ENCODE measurements at places on chromosomes 11 and 22.
A peak's percentile ranks its signal among the peaks of the same experiment; 100 is the strongest.

DNA sequence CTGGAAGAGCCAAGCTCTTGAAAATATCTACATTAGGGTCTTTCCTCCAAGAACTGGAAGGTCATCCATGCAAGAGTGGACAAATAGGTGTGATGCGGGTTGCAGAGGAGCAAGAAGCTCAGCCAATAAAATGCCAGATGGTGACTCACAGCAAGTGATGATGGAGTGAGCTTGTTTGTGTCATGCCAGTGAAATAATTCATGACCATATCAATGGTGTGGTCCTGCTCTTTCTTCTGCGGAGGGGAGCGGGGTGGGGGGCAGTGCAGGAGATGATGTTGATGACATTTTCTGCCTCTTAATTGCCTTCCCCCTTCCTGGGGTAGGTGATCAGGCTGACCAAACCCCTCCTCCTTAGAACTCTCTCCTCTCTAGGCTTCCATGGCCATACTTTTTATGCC, 118.5 kb upstream of the TIMP3 start:
- no peaks in the 10 kb centered on the region for H3K36me3 ChIP-seq
- no peak for DNase-seq
- no peak overlapping the region for H3K4me3 ChIP-seq
- H3K4me1 ChIP-seq: no peaks in the 10 kb centered on the region
- H3K27me3 ChIP-seq: peaks cover 34% of the 10 kb centered on the region

DNA sequence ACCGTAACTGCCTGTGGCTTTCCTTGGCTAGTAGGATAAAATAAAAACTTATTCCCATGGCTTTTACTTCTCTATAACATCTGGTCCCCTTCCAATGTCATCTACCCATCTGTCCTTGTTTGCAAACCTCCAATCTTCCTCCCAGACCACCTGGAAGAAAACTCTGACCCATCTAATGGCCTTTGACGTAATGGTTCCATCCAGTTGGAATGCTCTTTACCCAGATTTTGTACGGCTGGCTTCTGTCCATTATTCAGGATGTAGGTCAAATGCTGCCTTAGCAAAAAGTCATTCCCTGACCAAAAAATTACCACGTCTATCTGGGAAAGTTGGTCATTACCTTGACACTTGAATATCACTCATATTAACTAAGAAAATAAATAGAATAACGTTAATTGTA, 577.9 kb upstream of the ANO5 start:
- H3K27ac ChIP-seq: no peak overlapping the region
- no peak overlapping the region for H3K4me3 ChIP-seq
- H3K4me1 ChIP-seq: no peaks in the 10 kb centered on the region
- no peak for DNase-seq
- H3K27me3 ChIP-seq: no peaks in the 10 kb centered on the region

- no peaks in the 10 kb centered on the region for H3K36me3 ChIP-seq
- H3K27me3 ChIP-seq: no peaks in the 10 kb centered on the region
- peak overlapping the region; percentile 12 for H3K4me3 ChIP-seq
- peak; percentile 44 for DNase-seq
- no peak overlapping the region for H3K27ac ChIP-seq
Measured at GRCh38 chr22:22698263-22698750, 53.9 kb downstream of the GGTLC2 start.

DNA sequence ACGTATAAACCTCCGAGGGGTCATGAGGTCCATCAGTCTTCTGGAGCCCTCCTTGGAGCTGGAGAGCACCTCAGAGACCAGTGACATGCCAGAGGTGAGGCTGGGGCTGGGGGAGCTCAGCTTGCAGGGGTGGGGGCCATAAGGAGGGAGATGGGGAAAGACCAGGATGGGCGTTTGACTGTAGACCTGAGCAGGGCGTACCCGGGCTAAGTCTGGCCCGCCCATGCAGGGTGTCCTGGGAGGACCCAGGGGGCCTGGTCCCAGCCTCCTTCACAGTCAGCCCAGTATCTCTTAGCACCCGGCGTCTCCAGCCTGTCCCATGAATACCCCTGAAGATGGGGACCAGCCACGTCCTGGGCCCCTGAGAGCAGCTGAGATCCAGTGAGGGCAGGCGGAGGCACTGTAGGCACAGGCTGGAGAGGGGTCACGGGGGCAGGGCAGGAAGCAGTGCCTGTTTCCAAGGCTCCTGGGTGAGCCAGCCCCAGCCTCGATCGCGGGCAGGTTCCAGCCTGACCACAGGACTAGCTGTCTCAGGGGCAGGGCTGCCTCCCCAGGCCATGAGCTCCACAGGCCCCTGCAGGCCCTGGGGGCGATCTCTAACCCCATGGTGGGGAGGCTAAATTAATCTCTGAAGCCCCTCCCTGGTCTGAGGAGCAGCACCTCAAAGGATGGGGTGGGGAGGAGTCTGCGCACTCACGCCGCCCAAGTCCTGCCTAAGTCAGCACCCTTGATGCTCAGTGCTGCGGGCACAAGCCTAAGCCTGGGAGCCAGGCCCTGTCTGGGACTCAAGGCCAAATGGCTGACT, 7.1 kb downstream of the SSH3 start:
- H3K4me1 ChIP-seq: peaks cover 19% of the 10 kb centered on the region
- no peaks in the 10 kb centered on the region for H3K27me3 ChIP-seq
- H3K36me3 ChIP-seq: peaks cover 3% of the 10 kb centered on the region
- no peak overlapping the region for H3K4me3 ChIP-seq
- no peak overlapping the region for H3K27ac ChIP-seq
- no peak for DNase-seq

DNA sequence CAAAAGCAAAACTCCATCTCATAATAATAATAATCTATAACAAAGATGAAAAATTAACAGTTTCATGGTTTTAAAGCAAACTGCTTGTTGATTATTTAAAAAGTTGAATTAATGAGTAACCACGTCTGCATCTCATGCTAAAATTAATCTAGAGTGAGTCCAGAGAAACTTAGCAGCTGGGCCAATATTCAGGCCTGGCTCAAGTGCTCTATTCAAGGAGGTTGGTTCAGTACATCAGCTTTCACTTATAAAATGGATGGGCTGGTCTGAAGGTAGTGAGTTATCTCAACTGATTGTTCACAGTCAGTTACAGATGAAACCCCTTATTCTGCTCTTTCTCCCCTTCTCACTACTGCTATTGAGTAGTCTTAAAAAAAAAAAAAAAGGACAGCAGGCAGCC, 23.1 kb downstream of the VSTM5 start:
- no peak for DNase-seq
- no peaks in the 10 kb centered on the region for H3K36me3 ChIP-seq
- no peak overlapping the region for H3K27ac ChIP-seq

DNA sequence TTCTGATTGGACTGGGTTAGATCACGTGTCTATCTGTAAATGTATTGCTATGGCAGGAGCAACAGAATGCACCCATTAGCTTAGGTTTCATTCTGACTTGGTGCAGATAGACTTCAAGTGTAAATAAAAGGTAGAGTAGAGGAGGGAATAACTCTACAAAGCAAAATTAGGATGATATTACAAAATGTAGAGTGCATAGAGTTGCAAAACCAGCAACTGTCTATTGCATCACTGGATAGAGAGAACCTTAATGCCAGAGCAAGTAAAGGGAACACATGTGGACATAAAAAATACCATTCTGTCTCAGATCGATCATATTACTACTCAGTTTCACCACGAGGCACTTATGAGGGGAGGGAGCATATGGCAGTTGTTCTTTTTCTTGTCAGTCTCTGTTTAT, 22.0 kb upstream of the CAT start:
- peaks cover 12% of the 10 kb centered on the region for H3K36me3 ChIP-seq
- no peak for DNase-seq
- H3K27me3 ChIP-seq: peaks cover 16% of the 10 kb centered on the region
- H3K4me1 ChIP-seq: no peaks in the 10 kb centered on the region
- no peak overlapping the region for H3K27ac ChIP-seq

GRCh38 chr11:12687740-12688139, 13.5 kb downstream of the TEAD1 start:
- no peaks in the 10 kb centered on the region for H3K4me1 ChIP-seq
- H3K36me3 ChIP-seq: no peaks in the 10 kb centered on the region
- peaks cover 61% of the 10 kb centered on the region for H3K27me3 ChIP-seq

- H3K36me3 ChIP-seq: peaks cover 31% of the 10 kb centered on the region
- H3K4me1 ChIP-seq: peaks cover 14% of the 10 kb centered on the region
- no peaks in the 10 kb centered on the region for H3K27me3 ChIP-seq
- no peak overlapping the region for H3K27ac ChIP-seq
Measured at GRCh38 chr22:21683401-21683811, 17.6 kb downstream of the PPIL2 start.

- DNase-seq: no peak
- no peak overlapping the region for H3K4me3 ChIP-seq
- H3K27ac ChIP-seq: no peak overlapping the region
- H3K27me3 ChIP-seq: no peaks in the 10 kb centered on the region
Measured at GRCh38 chr11:111759778-111760407, 6.3 kb downstream of the PPP2R1B start.

DNA sequence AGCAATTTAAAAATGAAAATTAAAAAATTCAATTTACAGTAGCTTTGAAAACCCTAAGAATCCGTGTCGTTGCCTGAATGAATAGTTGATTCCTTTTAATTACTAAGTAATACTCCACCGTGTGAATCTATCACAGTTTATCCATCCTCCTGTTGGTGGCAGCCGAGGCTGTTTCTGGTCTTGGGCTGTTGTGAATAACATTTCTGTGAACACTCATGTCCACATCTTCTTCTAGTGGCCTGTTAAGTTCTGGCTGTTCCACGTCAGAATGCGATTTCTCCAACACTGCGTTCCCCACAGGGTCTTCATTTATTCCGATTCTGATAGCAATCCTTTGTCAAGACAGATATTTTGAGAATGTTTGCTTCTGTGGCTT, 223.0 kb downstream of the TBC1D22A start:
- H3K27ac ChIP-seq: no peak overlapping the region
- no peaks in the 10 kb centered on the region for H3K27me3 ChIP-seq
- H3K36me3 ChIP-seq: peaks cover 28% of the 10 kb centered on the region
- peaks cover 15% of the 10 kb centered on the region for H3K4me1 ChIP-seq
- no peak overlapping the region for H3K4me3 ChIP-seq

- no peak overlapping the region for H3K4me3 ChIP-seq
- no peak for DNase-seq
- no peaks in the 10 kb centered on the region for H3K4me1 ChIP-seq
- H3K36me3 ChIP-seq: peaks cover 6% of the 10 kb centered on the region
Measured at GRCh38 chr22:49738566-49738965, 89.1 kb downstream of the BRD1 start.

DNA sequence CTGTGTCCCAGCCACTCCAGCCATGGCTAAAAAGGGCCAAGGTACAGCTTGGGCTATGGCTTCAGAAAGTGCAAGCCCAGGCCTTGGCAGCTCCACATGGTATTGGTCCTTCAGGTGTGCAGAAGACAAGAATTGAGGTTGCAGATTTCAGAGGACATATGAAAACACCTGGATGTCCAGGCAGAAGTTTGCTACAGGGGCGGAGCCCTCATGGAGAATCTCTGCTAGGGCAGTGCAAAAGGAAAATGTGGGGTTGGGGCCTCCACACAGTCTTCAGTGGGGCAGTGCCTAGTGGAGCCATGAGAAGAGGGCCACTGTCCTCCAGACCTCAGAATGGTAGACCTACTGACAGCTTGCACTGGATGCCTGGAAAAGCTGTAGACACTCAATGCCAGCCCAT, 1074.1 kb downstream of the JRKL start:
- H3K27ac ChIP-seq: no peak overlapping the region
- H3K4me1 ChIP-seq: no peaks in the 10 kb centered on the region
- no peak for DNase-seq
- H3K36me3 ChIP-seq: no peaks in the 10 kb centered on the region
- no peak overlapping the region for H3K4me3 ChIP-seq
- no peaks in the 10 kb centered on the region for H3K27me3 ChIP-seq

DNA sequence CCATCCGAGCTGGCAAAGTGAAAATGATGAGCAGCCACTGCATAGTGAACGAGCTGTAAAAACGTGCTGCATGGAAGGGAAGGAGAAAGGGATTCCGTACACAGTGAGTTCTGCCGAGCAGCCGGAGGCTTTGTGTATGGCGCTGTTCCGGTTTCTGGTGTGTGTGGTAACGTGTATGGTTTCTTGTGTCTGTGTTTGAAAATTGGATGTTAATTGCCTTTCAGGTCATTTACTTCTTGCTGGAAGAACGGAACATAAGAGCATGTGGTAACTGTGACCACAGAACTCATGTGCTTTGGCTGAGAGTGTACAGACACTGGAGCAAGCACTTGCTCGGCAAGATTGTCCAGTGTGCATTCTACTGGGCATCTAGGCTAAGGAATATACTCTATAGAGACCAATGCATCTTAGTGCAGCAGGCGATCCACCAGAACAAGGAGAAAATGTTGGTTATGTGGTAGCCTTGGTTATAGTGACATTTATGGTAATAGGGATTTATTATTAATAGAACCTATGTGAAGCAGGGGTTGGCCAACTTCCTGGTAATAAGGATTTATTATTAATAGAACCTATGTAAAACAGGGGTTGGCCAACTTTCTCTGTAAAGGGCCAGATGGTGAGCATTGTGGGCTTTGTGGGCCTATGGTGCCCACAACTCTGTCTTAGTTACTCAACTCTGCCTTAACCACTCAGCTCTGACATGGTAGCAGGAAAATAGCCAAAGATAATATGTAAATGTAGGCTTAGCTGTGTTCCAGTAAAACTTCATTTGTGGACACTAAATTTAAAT, 49.2 kb downstream of the GRAMD1B start:
- peak overlapping the region; percentile 21 for H3K27ac ChIP-seq
- H3K27me3 ChIP-seq: peaks cover 23% of the 10 kb centered on the region
- no peaks in the 10 kb centered on the region for H3K36me3 ChIP-seq
- H3K4me3 ChIP-seq: peak overlapping the region; percentile 10
- peak; percentile 49 for DNase-seq

DNA sequence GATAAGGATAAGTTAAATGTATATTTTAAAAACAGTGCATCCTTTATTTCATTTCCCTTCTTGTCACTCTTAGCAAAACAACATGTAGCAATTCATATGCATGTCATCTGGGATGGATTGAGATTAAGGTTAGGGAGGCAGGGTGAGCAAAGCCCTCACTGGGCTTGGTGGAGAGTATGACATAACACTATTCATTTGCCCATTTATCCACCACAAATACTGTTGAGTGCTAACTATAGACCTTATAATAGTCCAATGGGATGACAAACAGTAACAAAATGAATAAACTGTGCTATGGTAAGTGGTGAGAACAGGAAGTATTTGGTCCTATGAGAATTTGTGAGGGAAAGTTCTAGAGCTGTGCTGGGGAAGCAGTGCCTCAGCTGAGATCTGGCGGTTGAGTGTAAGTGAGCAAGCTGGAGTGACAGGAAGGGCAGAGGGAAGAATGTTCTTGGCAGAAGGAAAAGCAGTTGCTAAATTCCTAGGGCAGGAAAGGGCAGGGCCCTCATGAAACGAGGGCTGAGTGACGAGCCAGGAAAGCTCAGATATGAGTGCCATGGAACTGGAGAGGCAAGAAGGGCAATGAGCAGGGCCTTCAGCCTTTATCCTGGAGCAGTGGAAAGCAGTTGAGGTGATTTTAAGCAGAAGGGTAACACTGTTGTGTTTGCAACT, 6.7 kb downstream of the HSD17B12 start:
- H3K27me3 ChIP-seq: no peaks in the 10 kb centered on the region
- H3K27ac ChIP-seq: no peak overlapping the region
- H3K36me3 ChIP-seq: peaks cover 49% of the 10 kb centered on the region
- H3K4me1 ChIP-seq: peaks cover 46% of the 10 kb centered on the region
- DNase-seq: no peak
- H3K4me3 ChIP-seq: no peak overlapping the region

- peak; percentile 21 for DNase-seq
- no peaks in the 10 kb centered on the region for H3K36me3 ChIP-seq
Measured at GRCh38 chr11:63614136-63614671, at the start of gene PLAAT3. Gene PLAAT3 (minus strand): TSS chr11:63614433. CDS start chr11:63614014, 419 bp downstream.
